Subcutaneous preadipocyte (primary cell): ENCODE measurements at places on chromosomes 16 and 17. TPM values are rescaled to one million over a fixed set of nuclear protein-coding genes. Genes with fewer than 3 reads are reported as not detected.

Gene KCNG4
- total RNA-seq: not detected in 2 replicates

Gene CACNG5
- total RNA-seq: not detected in 2 replicates

Gene MRPL38
- 52.8 and 52.9 TPM in 2 replicates for total RNA-seq

Gene CHD9NB
- total RNA-seq: 0.98 and 1.8 TPM in 2 replicates

Gene ZPBP2
- total RNA-seq: not detected in 2 replicates

Gene CES2
- total RNA-seq: 34.2 and 39.3 TPM in 2 replicates

Gene P2RX5
- 0.37 and 1.2 TPM in 2 replicates for total RNA-seq
